Left hindlimb (tissue), 1 donor: ENCODE measurements at places on chromosomes 1 and 21.
A peak's percentile ranks its signal among the peaks of the same experiment; 100 is the strongest.

DNA sequence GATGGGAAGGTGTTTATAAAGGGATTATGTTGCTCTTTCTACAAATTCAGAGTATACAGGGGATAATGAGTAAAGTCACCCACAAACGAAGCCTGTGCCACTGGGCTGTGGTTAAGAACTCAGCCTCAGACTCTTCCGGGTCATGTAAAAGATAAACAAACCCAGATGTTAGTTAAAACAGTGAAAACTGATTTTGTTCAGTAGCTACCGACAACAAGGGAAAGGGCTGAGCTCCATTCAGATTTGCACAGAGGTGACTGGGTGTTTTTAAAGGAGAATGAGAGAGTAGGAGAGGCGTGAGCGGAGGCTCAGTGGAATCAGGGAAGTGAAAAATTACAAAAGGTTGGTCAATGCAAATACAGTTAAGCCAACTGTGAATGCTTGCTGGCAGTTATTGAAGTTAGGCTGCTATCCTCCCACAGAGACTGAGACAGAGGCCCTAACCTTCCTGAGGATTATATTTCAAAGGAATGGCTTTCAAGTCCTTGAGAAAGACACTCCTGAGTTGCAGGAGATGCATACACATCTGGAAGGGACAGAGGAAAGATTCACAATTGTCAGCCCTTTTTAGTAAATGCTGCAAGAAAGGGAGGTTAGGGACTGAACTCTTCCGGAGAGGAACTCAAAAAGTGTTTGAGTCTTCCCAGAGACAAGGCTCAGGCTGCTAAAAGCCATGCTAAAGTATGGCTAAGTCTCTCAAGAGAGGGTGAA is 29.9 kb upstream of the SAMD13 start:
- no peak for DNase-seq

- DNase-seq = peak; percentile 72
These were observed 5.1 kb downstream of the MAP7D1 start for GRCh38 chr1:36160949-36161485.

DNA sequence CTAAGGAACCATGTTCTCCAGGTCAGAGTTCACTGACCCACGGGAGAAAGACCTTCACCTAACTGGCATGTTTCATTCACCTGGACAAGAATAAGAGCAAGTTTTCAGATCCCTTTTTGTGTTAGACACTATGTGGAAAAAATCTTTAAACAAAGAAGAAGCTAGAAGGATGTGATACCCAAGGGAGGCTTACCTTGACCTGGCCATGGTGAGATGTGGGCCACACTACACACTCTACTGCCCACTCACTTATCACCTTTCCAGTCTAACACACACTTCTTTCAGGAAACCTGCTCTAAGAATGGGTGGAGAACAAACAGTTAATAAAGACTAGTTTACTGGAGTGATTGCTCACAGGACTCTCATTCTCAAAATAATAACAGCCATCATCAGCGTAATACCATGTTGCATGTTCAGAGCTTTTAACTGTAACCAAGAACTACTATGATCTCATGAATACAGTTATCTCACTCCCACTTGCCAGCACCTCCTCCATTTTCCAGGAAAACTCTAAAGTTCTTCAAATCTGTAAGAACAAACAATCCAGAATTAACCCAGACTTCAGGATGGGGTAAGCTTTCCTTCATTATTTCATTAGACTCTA is 1.4 kb downstream of the RGS8 start:
- no peak for DNase-seq

DNA sequence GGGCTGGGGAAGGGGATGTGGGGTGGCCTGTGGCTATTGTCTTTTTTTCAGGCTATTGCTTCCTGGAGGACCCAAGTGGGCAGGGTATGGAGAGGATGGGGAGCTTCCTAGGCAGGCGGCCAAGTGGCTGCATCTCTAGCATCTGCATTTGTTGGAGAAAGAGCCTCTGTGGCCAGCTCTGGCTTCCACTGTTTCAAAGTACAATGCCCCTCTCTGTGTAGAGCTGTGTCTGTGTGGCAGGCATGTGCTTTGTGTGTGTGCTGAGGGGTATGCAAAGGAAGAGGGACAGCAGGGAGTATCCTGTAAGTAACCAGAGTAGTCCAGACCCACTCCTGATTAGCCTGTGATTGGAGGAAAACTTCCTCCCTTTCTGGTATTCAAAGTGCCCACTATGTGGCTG is 40.6 kb downstream of the KCNA2 start:
- no peak for DNase-seq

DNA sequence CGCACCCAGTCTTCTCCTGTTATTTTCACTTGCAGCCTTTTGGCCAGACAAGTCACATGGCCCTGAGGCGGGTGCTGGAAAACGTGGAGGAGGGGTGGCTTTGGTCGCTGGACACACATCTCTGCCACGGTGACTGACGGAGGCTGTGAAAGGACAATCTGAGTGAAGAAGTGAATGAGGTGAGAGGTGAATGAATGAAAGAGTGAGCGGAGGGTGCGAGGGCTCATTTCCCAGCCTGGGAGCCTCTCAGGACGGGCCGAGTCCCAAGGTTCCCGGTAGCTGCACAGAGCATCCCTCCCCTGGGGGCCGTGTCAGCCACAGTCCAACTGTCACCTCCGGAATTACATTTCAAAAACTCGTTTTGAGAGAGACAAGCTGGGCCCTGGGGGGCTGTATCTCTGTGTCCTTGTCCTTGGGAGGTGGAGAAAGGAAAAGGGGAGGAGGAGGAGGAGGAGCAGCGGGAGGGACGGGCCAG is 89.6 kb downstream of the UBIAD1 start:
- no peak for DNase-seq

GRCh38 chr1:236907205-236907604 is 97.0 kb downstream of the MT1HL1 start:
- no peak for DNase-seq
